ENCODE measurements at places on chromosomes 16 and 17.

DNA sequence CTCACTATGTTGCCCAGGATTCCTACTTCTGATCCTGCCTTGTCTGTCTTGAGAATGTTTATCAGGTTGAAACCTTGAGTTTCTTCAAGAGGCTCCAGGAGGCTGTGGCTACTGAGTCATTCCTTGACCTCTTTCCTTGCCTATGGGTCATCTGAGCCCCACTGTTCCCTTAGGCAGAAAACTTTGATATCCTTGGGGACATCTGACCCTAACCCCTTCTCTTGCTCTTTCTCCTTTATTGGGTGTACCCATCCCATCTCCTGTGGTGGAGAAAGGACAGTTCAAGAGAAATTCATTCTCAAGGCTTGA, 12.5 kb downstream of the ARL4D start:
- no peak for DNase-seq

- DNase-seq: no peak
Observed at GRCh38 chr16:2095918-2096582, 39.6 kb downstream of the PKD1 start.

DNA sequence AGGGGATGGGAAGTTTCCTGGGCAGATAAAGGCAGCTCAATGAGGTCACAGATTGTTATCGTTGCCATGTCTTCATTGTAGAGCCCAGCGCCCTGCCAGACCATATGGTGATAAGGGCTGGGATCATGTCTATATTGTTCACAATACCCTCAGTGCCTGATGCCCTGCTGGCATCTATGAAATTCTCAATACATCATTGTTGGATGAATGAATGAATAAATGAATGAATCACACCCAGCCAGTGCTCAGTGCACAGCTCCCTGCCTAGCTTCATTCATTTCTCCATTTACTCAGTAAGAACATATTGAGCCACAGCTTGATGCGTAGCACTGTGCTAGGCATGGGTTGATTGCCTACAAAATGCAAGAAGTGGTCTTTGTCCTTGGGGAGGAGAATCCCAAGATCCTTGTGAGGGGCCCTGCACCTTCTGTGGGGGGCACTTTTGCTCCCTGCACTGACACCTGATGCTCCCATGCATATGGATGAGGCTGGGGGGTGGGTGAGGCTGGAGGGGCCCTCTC, 29.7 kb downstream of the MRC2 start:
- DNase-seq: no peak

- no peak for DNase-seq
Observed at GRCh38 chr17:1331708-1332107, 52.2 kb downstream of the TRARG1 start.

GRCh38 chr17:1914661-1915083, 84.9 kb downstream of the RPA1 start:
- DNase-seq: no peak
